T-cell (primary cell): ENCODE measurements at places on chromosomes 4 and X. TPM values are rescaled to one million over a fixed set of nuclear protein-coding genes. Genes with fewer than 3 reads are reported as not detected.
A peak's percentile ranks its signal among the peaks of the same experiment; 100 is the strongest.

The ARHGEF6 gene
- total RNA-seq = 79.9 TPM

The MFAP3L gene
- total RNA-seq = 0.90 TPM

The SOX3 gene
- total RNA-seq = not detected

The PRPS1 gene
- total RNA-seq = 57.9 TPM

DNA sequence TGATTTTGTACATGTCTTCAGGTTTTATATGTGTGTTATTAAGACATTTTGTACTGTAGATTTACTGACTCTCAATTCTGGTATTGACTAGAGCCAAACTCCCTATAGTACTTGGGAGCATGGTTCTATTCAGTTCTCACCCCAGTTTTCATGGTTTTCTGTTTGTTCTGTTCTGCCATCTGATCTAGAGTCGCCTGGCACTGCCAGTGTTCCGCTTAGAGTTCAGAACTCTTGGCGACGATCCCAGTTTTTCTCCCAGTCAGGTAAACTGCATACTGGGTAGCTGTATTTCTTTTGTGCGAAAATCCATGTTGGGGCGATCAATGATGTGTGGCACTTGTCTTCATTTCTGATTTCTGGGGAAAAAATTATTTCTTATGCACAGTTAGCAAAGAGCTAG lies 78.0 kb downstream of the PHOX2B start:
- H3K4me1 ChIP-seq = no peaks in the 10 kb centered on the region
- DNase-seq = no peak
- no peak overlapping the region for H3K4me3 ChIP-seq
- no peaks in the 10 kb centered on the region for H3K36me3 ChIP-seq
- no peak overlapping the region for H3K27ac ChIP-seq

- peaks cover 13% of the 10 kb centered on the region for H3K4me1 ChIP-seq
- H3K27me3 ChIP-seq = no peaks in the 10 kb centered on the region
- no peaks in the 10 kb centered on the region for H3K36me3 ChIP-seq
- peak; percentile 5 for DNase-seq
- peak overlapping the region; percentile 96 for H3K4me3 ChIP-seq
- H3K27ac ChIP-seq = peak overlapping the region; percentile 91
Measured at GRCh38 chr4:128810331-128810870, 901 bp downstream of the JADE1 start.

DNA sequence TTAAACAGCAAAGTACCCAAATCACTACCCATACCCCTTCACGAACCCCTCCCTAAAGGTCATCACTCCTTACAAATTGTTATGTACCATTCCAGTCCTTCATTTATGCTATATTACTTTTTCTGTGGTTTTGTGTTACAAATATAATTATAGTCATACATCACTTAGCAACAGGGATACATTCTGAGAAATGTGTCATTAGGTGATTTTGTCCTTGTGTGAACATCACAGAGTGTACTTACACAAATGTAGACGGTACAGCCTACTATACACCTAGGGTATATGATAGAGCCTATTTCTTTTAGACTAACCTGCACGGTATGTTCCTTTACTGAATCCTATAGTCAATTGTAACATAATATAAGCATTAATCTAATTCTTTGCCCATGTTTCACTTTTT lies 61.9 kb downstream of the ASB9 start:
- H3K36me3 ChIP-seq = no peaks in the 10 kb centered on the region
- no peaks in the 10 kb centered on the region for H3K27me3 ChIP-seq
- no peak overlapping the region for H3K27ac ChIP-seq
- no peak overlapping the region for H3K4me3 ChIP-seq
- peaks cover 7% of the 10 kb centered on the region for H3K4me1 ChIP-seq
- DNase-seq = no peak

GRCh38 chr4:118772081-118772766 lies 63.7 kb downstream of the SEC24D start:
- no peak overlapping the region for H3K4me3 ChIP-seq
- H3K27ac ChIP-seq = no peak overlapping the region
- no peaks in the 10 kb centered on the region for H3K4me1 ChIP-seq
- no peak for DNase-seq
- peaks cover 6% of the 10 kb centered on the region for H3K36me3 ChIP-seq

GRCh38 chr4:155008389-155008788 lies 200.0 kb upstream of the NPY2R start:
- DNase-seq = no peak
- no peak overlapping the region for H3K27ac ChIP-seq
- H3K4me3 ChIP-seq = no peak overlapping the region
- no peaks in the 10 kb centered on the region for H3K36me3 ChIP-seq

DNA sequence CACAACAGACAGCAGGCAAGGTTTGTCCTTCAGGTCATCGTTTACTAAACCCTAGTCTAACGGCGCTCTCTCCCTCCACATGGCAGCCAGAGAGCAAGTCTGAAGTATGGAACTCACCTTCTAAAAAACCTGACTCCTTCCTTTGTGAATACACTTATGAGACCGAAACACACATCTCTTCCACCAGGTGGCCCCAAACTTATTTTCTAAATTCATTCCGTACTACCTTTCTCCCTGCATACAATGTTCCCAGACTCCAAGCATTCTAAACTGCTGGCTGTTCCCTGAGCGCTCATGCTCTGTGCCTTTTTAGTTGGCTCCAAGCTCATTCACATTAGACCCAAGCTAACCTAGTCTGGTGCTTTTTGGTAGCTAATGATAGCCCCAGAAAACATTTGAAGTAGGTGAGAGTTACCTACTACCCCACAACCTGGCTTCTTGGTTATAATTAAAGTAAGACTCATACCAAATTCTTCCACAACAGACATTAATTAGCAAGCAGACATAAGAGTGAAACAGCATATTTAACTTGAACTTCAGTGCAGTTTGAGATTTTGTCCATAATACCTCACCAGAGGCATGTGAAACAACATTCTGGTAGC lies 67.6 kb upstream of the DCLK2 start:
- peaks cover 4% of the 10 kb centered on the region for H3K27me3 ChIP-seq
- no peaks in the 10 kb centered on the region for H3K36me3 ChIP-seq
- H3K4me3 ChIP-seq = no peak overlapping the region
- H3K4me1 ChIP-seq = no peaks in the 10 kb centered on the region

DNA sequence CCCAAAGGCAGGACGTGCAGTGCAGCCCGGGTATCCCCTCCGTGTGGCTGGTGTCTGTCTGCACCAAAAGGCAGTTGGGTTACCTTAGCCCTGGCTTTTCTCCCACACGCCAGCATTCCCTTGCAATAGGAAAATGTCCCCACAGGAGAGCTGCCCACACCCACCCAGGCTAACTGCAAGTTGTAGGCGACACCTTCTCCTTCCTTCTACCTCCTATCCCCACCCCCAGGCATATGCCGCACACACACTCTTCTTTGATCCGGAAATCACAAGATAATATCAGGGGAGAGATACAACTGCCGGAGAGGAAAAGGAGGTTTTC lies 444 bp upstream of the APBB2 start:
- H3K36me3 ChIP-seq = no peaks in the 10 kb centered on the region
- peaks cover 26% of the 10 kb centered on the region for H3K27me3 ChIP-seq
- no peak for DNase-seq
- H3K4me1 ChIP-seq = peaks cover 4% of the 10 kb centered on the region
- H3K27ac ChIP-seq = no peak overlapping the region
- peak overlapping the region; percentile 26 for H3K4me3 ChIP-seq

DNA sequence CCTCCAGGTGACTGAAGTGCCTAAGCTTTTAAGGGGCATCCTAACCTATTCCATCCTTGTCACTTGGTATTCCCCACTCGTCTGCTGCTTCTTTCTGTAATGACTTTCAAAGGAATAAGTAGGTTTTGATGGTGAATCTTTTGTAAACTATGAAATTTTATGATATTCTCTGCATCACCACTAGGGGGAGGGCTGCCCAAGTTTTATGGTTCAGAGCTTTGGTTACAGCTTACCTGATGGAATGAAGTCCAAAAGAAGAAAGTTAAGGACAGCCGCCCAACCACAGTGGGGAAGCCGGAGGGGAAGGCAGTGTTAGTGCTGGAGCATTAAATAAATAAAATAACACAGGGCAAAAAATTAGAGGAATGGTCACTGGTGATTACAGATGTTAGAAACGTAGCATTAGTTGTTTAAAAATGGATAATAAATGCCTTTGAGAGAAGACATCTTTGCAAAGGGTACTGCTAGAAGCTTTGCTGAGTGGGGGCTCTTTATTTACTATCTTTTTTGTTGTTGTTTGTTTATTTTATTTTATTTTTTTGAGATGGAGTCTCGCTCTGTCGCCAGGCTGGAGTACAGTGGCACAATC lies 204.9 kb downstream of the GBA3 start:
- no peak overlapping the region for H3K4me3 ChIP-seq
- no peak for DNase-seq
- H3K27me3 ChIP-seq = no peaks in the 10 kb centered on the region
- no peaks in the 10 kb centered on the region for H3K4me1 ChIP-seq

- H3K36me3 ChIP-seq = no peaks in the 10 kb centered on the region
- no peaks in the 10 kb centered on the region for H3K4me1 ChIP-seq
- no peak overlapping the region for H3K27ac ChIP-seq
Measured at GRCh38 chr4:126058596-126058995, 743.8 kb downstream of the FAT4 start.

GRCh38 chrX:154325541-154325940 lies 29.9 kb downstream of the TKTL1 start:
- no peak for DNase-seq
- peaks cover 58% of the 10 kb centered on the region for H3K4me1 ChIP-seq
- no peaks in the 10 kb centered on the region for H3K27me3 ChIP-seq
- no peaks in the 10 kb centered on the region for H3K36me3 ChIP-seq

GRCh38 chrX:68203646-68204045 lies 229.6 kb downstream of the OPHN1 start:
- H3K36me3 ChIP-seq = no peaks in the 10 kb centered on the region
- H3K4me3 ChIP-seq = no peak overlapping the region
- H3K27ac ChIP-seq = no peak overlapping the region
- DNase-seq = no peak
- H3K4me1 ChIP-seq = no peaks in the 10 kb centered on the region

DNA sequence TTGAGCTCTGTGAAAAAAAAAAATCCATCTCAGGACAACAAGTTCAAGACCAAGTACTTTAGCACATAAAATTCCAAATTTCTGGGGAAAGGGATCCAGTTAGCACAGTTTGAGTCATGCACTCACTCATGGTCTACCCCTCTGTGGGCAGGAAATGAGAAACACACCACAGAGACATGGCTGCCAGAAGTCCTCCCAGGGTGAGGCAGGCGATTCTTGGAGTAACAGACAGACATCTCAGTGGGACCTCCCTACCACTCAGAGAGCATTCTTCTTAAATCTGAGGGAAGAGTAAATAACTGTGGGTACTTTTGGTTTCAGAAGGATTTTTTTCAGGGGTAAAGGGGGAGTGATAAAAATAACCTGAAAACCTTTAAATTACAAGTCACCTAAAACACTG lies 14.1 kb downstream of the CXCL1 start:
- H3K27ac ChIP-seq = no peak overlapping the region
- DNase-seq = no peak
- H3K36me3 ChIP-seq = no peaks in the 10 kb centered on the region
- no peak overlapping the region for H3K4me3 ChIP-seq
- H3K4me1 ChIP-seq = no peaks in the 10 kb centered on the region

DNA sequence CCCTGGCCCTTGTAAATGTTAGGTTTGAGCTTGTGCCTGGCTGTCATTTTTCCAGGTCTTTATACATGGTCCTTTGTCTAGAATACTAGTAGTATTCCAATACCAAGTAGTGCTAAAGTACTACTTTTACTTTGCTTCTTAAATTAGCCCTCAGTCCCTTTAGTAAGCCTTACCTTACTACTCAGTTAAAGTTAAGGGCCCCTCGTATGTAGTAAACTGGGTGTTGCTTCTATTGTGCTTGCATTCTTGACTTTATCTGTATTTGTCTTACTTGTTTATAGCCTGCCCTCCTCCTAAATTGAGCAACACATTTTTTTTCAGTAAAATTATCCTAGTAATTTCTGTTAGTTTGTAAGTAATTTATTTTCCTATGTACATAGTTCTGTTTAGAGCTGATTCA lies 25.2 kb downstream of the CLCN3 start:
- no peak overlapping the region for H3K4me3 ChIP-seq
- H3K36me3 ChIP-seq = peaks cover 21% of the 10 kb centered on the region
- no peaks in the 10 kb centered on the region for H3K4me1 ChIP-seq
- no peak overlapping the region for H3K27ac ChIP-seq
- DNase-seq = no peak
- no peaks in the 10 kb centered on the region for H3K27me3 ChIP-seq

- H3K4me3 ChIP-seq = no peak overlapping the region
- H3K27me3 ChIP-seq = no peaks in the 10 kb centered on the region
- DNase-seq = no peak
- H3K4me1 ChIP-seq = no peaks in the 10 kb centered on the region
- no peaks in the 10 kb centered on the region for H3K36me3 ChIP-seq
- no peak overlapping the region for H3K27ac ChIP-seq
Measured at GRCh38 chrX:112798736-112799135, 41.9 kb downstream of the AMOT start.

DNA sequence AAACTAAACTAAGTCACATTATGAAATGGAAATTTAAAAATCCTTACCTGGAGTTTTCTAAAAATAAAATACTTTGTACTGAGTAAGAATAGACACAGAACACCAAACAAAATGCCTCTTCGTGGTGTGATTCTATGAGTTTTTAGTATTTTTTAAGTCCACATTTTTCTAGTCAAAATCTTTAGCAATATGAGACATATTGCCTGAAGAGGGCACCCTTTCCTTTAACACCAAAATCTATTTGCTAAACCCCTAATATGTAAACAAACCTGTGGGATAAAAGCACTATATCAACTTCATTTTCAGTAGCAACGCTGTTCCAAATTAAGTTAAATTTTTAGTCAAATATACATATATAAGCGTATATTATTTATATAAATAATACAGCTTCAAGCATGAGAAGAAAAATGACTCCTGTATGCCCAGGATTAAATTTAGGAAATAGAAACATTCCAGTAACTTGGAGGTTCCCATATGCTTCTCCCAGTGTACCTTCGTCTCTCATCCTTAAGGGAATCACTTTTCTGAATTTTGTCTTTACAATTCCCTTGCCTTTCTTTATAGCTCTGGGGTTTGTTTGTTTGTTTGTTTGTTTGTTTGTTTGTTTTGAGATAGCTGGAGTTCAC lies 23.0 kb upstream of the PGM2 start:
- no peaks in the 10 kb centered on the region for H3K36me3 ChIP-seq
- no peaks in the 10 kb centered on the region for H3K27me3 ChIP-seq

DNA sequence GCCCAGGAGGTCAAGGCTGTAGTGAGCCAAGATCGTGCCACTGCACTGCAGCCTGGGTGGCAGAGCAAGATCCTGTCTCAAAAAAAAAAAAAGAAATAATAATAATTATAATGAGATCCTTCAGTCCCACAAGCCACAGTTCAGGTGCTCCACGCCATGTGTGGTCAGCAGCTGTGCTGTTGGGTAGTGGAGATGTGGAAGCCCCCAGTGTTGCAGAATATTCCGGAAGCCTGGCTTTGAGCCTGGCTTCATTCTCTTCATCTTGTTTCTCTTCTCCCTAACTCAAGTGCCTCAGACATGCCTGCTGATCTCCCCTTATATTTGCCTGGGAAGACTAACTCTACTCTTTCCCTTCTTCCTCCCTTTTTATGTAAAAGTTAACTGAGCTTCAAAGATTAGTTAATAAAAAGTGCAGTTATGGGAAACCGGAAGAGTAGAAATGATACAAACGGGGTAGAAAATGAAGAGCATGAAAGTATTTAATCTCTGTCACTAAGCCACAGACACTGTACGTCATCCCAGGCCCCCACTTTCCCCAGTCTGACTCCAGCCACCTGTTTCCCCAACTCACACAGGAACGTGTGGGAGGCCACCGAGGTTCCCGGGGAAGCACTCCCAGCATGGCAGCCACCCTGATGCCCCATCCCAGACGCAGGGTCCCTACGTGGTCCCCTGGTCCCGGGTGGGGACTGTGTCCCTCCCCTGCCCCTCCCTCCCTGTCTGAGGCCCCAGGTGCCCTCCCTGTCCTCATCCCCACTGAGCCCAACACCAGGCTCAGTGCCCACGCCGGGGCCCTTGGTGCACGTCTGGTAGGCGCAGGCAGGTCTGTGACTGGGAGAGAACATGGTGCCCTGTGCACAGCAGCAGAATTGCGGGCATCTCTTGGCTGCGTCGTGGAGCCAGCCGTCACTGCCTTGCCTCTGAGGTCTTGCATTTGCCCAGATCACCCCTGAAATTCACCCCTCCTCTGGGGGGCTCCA lies 24.0 kb downstream of the PCGF3 start:
- H3K36me3 ChIP-seq = peaks cover 33% of the 10 kb centered on the region
- no peak for DNase-seq
- no peak overlapping the region for H3K4me3 ChIP-seq
